ENCODE measurements at places on chromosomes 5 and 9.
A peak's percentile ranks its signal among the peaks of the same experiment; 100 is the strongest.

DNA sequence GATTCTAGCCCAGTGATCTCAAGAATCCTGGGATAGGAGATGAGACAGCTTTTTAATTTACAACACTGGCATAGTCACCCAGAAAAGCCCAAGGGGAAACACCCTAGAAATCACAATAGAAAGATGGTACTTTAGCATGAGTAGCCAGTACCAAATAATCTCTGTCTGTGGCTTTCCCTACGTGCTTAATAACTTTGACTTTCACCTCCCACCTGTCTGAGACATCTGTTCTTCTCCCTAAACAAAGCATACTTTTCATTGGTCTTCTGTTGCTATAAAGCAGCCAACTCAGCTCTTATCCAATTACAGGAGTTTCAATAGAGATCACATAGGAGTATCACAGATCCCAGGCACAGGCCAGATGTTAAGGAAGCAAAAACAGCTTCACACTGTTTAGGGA lies 10.4 kb downstream of the MARCHF3 start:
- no peak for DNase-seq

DNA sequence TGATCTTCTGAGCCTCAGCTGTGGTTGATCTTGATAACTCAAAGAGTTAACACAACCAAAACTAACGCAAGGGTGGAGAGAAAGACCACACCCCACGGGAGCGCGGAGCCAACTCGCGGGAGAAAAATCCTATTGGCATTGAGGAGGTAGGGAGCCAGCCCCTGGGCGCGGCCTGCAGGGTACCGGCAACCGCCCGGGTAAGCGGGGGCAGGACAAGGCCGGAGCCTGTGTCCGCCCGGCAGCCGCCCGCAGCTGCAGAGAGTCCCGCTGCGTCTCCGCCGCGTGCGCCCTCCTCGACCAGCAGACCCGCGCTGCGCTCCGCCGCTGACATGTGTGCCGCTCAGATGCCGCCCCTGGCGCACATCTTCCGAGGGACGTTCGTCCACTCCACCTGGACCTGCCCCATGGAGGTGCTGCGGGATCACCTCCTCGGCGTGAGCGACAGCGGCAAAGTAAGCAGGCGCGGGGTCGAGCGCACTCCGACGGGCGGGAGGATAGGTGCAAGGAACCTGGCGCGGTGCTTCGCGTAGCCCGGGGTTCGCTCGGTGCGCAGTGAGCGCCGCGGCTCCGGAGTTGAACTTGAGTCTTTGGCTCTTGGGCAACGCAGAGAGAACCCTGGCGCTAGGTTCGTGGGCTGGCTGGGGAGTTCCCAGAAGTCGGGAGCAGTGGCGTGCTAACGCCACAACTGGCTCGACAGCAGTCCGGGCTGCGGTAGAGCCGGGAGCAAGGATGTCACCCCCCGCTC lies at the start of gene GDA:
GDA (plus strand) TSS at position 210 of the 745 bp plus-strand sequence; CDS start at position 330, 120 bp downstream.
- peak; percentile 21 for DNase-seq

DNA sequence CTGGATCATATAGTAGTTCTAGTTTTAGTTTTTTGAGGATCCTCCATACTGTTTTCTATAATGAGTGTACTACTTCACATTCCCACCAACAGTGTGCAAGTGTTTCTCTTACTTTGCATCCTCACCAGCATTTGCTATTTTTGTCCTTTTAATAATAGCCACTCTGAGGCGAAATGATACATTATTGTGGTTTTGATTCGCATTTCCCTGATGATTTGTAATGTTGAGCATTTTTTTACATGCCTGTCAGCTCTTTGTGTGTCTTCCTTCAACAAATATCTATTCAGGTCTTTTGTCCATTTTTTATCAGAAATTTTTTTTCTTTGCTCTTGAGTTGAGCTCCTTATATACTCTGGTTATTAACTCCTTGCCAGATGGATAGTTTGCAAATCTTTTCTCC lies 114.0 kb downstream of the ADAMTSL1 start:
- DNase-seq: no peak

GRCh38 chr5:1008451-1009358 lies at the start of gene NKD2:
NKD2 (plus strand) TSS chr5:1008802; CDS start chr5:1009058, 256 bp downstream.
- peak; percentile 73 for DNase-seq

GRCh38 chr9:547314-547713 lies 294.2 kb upstream of the DMRT1 start:
- no peak for DNase-seq

GRCh38 chr9:33139421-33140228 lies 27.5 kb downstream of the B4GALT1 start:
- no peak for DNase-seq

GRCh38 chr5:169826618-169827017 lies 153.7 kb downstream of the INSYN2B start:
- no peak for DNase-seq

DNA sequence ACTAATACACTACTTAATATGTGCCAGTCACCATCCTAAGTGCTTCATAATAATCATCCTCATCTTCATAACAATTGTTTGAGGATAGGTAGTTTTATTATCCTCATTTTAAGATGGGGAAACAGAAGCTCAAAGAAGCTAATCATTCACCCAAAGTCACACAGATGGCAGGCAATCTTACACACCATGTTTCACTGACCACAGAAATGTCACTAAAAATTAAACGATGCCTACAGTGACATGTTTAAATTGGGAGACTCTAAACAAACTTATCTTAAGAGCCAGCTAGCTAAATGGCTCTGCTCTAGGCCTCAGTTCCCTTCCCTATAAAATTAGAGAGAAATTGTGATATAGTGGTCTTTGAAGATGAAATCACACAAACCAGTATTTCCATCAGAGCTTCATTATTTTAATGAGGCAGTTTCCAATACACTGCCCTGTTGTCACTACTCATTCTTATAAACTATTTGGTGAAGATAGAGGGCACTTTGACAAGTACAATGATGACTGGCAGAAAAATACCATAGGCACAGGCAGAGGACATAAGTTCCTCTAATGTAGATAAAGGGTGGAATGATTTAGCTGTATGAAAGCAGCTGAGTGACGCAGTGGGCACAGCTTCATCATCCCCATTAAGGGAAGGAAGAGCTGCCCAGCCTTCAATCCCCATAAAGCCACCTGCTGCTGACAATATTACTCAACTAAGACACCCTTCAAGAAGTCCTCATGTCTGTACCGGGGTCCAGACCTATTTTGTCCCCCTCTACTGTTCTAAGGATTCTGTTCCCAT lies 224.1 kb downstream of the ACTL7B start:
- no peak for DNase-seq

GRCh38 chr5:154276973-154277331 lies 86.4 kb downstream of the GALNT10 start:
- DNase-seq: no peak

- no peak for DNase-seq
Measured at GRCh38 chr9:394347-395052, 179.8 kb downstream of the DOCK8 start.

GRCh38 chr5:9834871-9835770 lies 205.0 kb upstream of the TAS2R1 start:
- DNase-seq: no peak

DNA sequence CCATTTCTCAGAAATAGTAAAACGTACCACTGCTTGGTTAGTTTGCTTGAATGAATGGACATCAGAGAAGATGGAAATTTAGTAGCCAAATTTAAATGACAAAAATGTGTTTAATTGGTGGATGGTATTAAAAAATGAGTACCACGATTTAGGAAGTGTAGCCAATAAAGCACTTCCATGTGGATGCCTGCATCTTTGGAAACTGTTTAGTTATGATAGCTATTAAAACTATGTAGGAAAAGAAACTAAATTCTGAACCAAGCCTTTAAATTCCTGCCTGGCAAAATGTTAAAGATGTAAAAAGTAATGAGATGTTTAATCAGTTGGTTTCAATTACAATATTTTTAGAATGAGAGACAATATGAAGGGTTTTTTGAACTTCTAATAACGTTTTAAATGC lies 94.8 kb downstream of the NUDT12 start:
- no peak for DNase-seq

DNA sequence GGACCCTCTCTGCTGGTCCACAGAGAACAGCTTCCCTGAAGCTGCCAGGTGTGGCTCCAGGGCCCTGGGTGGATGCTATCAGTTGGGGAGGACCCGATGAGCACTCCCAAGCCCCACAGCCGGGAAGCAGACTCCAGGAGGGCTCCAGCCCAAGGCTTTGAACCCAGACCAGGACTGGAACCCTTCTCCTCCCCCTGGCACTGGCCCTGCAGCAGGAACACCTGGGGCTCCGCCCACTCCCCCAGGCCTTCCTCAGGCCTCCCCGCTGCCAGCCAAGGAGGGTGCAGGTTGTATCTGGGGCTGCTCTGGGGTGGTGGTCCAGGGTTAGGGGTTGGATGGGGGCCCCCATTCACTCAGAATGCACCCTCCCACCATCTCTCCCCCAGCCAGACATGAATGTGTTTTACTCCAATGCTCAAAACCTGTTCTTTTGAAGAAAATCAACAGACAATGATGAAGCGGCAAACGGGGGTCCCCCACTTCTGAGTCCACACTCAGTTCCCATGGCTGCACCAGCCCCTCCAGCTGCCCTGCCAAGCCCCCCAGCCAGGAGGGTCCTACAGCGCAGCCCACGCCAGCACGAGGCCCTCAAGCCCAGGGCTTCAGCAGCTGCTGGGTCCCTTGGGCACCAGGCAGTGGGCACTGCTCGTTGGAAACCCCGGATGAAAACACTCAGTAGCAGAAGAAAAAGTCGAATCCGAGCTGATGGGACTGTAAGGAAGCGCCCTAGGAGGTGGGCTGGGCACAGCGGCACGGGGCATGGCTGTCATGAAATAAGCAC lies 23.2 kb downstream of the CCDC187 start:
- DNase-seq: no peak

- no peak for DNase-seq
Measured at GRCh38 chr9:126304207-126304970, 22.2 kb upstream of the MVB12B start.

- no peak for DNase-seq
Measured at GRCh38 chr9:32161720-32162119, 222.7 kb upstream of the ACO1 start.

DNA sequence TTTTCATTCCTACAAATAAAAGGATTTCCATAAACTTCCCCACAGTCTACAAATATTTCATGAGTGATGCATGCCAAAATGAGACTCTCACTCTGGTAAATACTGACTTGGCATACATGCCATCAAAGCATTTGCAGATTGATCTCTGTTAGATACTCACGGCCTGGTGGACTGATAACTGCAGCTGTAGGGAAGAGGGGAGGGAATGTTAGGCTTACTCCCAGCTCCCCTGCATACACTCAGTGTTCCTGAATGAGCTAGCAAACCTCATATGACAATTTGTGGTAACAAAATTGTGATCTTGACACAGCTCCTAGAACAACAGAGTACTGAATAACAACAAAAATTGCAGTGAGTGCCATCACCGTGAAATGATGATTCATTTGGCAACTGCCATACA lies 435.3 kb downstream of the NR2F1-AS1 start:
- no peak for DNase-seq

- no peak for DNase-seq
Measured at GRCh38 chr9:103377667-103378066, 382.5 kb downstream of the CYLC2 start.

- no peak for DNase-seq
Measured at GRCh38 chr9:79555474-79556089, 16.2 kb upstream of the TLE4 start.

- DNase-seq: no peak
Measured at GRCh38 chr5:36239370-36240293, 2.1 kb downstream of the NADK2 start.

GRCh38 chr9:94980947-94981722 lies 254.6 kb downstream of the AOPEP start:
- no peak for DNase-seq

DNA sequence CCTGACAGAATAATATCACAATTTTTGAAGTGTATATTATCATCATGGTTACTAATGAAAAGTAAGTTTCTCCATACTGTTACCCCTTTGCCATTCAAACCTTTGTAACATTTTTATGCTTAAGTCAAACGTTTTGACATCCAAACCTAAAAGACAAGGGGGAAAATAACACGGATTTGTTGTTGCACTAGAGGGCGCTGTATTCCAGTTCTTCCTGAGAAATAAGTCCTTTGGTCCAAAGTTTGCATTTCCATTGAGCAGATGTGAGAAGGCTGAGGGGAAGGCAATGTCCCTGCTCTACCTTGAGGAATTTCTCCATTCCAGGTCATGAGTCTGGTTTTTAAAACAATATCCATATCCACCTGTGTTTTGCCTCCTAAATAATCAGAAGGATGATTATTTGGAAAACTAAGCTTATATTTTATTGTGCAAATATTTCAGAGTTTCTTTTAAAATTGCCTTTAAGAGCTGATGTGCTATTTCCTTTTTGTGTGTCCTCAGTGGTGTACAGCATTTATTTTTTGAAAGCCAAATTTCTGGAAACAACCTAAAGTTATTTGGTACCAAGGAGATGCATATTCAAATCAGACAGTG lies 9.7 kb downstream of the LECT2 start:
- DNase-seq: no peak

DNA sequence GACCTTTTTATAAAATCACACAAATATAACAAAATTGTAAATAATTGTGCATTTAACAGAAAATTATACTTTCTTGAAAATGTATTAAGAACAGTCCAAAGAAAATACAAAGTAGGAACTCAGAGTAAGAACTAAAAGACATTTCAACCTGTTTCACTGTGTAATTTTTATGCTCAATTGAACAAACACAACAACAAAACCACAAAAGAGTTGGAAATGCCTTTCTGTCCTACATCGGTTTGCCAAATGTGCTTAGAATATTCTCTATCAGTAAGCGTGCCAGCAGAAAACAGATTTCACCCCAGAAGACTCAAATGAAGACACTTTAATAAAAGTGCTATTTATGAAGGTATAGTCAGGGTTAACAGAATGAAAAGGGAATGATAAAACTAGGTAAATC lies 592.1 kb downstream of the PRELID2 start:
- DNase-seq: no peak

GRCh38 chr9:133075925-133076630 lies 14.3 kb downstream of the CEL start:
- no peak for DNase-seq

GRCh38 chr5:16229357-16229940 lies 49.9 kb upstream of the MARCHF11 start:
- DNase-seq: no peak

- DNase-seq: no peak
Measured at GRCh38 chr9:94142353-94142752, 58.1 kb downstream of the PTPDC1 start.

- no peak for DNase-seq
Measured at GRCh38 chr5:126358525-126358924, 64.7 kb upstream of the GRAMD2B start.

GRCh38 chr5:56412601-56413379 lies 179.7 kb upstream of the ANKRD55 start:
- peak; percentile 26 for DNase-seq

DNA sequence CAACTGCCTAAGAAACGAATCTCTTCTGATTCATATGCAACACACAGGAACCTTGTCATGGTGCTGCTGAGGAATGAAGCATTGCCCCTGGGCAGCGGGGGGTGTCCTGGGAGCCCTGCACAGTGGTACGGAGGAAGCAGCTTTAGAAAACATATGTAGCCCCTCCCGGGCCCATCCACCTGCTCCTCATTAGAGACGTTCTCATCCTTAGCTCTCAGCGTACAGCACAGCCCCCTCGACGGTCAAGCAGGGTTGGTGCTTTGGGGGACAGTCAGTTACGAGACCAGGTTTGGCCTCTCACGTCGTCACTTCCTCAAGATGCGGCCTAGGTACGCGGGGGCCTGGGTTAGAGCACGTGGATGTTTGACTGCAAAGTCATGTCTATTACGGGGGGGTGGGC lies 28.4 kb upstream of the LAMC3 start:
- no peak for DNase-seq

Data from activated T-cell treated with anti-CD3 and anti-CD28 coated beads, Interleukin-2, amount 50 U/mL, for 48 hours (primary cell).